ENCODE measurements at places on chromosomes 3 and 15.

DNA sequence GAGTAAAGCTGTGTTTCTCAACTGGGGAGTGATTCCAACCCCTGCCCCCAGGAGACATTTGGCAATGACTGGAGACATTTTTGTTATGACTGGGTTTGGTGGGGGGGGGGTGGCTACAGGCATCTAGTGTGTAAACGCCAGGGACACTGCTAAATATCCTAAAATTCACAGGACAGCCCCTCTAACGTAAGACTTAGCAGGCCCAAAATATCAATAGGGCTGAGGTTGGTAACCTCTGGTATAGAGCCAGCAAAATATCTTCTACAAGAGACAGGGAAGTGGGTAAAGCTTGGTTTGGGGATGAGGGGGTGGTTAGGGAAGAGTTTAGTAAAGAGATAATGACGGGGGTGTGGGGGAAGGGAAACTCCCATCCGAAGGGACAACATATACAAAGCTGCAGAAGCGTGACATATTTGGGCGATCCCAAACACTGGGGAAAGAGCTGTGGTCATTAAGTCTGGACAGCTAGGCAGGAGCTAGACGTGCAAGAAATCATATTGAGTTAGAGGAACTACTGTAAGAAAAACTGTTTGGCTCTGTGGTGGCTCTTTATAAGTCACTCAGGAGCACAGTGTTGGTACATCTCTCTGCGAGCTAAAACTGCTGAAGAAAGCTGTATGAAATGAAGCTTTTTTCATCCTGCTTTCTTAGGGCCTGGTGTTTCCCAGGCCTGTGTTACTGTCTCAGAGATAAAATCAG is 697 bp upstream of the TRIM69 start:
- no peak for DNase-seq

DNA sequence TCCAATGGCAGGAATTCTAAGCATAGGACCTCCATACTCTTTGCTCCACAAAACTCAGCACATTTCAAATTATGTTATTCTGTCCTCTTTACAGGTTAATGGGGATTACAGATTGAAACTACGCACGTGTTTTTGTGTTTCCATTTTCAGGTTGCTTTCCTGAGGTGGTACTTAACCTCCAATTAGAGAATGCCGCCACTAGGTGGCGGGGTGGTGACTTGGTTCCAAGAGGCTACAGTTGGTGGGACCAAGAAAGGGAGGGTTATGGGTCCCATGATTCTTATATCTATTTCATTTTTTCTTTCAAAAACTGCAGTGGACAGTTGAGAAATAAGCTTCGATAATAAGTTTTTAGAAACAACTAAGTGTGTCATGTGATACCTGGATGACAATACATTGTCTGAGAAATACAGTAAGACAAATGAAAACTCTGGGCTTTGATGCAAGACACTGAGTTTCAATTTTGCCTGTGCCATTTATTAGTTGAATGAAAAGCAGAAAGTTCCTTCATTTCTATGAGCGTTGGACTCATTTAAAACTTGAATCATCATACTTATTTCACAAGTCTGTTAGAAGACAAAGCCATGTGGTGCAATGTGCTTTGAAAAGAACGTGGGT is 539.0 kb downstream of the FGF12 start:
- peak; percentile 27 for DNase-seq

- peak; percentile 50 for DNase-seq
These were observed 316.7 kb downstream of the CLSTN2 start for GRCh38 chr3:140251678-140252077.

- no peak for DNase-seq
These were observed 46.7 kb upstream of the BCHE start for GRCh38 chr3:165883863-165884478.

DNA sequence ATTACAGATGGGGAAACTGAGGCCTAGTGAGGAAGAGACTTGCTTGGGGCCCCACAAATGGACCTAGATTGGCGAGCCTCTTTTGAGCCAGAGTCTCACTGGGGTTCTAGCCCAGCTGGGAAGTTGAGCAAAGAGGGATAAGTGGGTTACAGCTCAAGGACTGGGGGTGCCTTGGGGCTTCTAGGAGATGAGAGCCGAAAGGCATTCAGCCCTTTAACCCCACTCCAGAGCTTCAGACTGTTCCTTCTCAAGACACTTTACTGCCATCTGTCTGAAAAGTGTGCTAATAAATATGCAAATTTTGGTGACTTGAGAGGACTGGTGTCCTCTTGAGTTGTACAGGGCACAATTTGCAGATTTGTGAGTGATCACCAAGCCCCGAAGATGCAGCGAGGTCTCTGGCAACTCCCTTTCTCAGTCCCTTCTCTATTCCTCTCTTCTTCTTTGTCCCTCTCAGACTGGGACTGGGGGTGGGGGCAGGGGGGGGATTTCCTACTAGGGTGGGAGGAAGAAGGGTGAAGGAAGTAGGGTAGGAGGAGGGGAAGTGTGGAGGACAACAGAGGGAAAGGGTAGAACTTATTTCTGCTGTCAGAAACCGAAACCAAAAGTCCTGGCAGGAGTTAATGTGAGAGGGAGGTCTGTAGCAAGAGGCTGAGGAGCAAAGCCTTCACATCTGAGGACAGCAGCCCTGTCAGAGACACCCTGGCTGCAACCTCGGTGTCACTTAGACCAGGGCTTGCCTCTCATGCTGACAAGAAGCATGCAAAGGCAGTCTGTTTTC is 16.2 kb upstream of the ANKDD1A start:
- DNase-seq: no peak

DNA sequence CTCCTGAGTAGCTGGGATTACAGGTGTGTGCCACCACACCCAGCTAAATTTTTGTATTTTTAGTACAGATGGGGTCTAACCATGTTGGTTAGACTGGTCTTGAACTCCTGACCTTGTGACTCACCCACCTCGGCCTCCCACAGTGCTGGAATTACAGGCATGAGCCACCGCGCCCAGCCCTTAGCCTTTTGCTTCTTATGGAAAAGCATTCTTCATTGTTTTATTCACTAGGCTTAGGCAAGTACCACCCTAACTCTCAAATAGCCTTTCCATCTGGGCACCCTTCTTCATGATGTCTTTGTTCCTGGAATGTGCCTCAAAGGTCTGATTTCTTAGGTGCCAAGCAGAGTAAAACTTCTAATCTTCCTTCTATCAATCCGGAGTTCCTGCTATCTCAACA is 641.8 kb downstream of the FHIT start:
- DNase-seq: no peak

DNA sequence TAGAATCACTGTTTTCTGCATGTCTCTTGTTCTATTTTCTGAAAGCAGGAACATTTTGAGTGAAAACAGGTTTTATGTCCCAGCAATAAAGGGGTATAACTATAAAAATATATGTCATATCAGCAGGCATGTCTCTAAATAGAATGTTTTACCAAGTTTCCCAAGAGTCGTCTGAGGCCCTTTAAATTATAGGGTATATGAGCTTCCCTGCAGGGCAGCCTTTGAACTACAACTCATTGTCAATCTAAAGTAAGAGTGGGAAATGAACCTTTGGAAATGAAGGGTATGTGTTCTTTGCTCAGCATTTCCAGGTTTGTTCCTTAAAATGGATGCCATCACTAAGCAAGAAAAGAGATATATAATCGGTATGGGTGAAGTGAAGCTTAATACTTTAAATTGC is 138.6 kb downstream of the LSAMP start:
- no peak for DNase-seq

- DNase-seq: no peak
These were observed 533.5 kb downstream of the NAALADL2 start for GRCh38 chr3:175392653-175393052.

DNA sequence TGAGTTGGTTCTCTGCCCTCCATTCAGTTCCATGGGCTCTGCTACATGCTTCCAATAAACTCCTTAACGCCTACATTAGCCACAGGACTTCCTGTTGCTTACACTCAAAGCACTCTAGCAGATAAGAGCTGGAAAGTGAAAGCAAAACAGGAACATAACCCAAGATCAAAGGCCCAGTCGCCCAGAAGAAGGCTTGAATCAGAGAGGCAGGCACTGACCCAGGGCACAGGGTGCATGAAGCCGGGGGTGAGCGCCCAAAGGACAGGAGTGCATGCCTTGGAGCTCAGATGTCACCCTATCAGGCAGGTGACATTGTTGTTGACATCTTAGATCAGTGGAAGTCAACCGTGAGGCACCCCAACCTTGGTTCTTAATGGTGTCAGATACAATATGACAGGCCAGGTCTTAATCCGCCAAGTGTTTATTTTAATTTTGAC is 235.1 kb downstream of the UACA start:
- DNase-seq: no peak

DNA sequence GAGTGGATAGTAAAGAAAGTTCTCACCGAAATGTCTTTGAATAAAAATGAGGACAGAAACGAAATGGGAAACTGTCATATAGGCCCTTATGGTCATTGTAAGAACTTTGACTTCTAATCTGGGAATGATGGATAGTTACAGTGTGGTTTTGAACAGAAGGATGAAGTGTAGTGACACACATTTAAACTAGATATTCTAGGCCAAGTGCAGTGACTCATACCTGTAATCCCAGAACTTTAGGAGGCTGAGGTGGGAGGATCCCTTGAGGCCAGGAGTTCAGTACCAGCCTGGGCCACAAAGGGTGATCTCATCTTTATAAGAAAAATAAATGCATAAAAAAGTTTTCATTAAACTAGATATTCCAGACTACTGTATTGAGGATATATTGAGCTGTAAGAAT is 452.8 kb downstream of the ROBO1 start:
- no peak for DNase-seq

- no peak for DNase-seq
These were observed 126.3 kb downstream of the IQCH start for GRCh38 chr15:67380921-67381320.

DNA sequence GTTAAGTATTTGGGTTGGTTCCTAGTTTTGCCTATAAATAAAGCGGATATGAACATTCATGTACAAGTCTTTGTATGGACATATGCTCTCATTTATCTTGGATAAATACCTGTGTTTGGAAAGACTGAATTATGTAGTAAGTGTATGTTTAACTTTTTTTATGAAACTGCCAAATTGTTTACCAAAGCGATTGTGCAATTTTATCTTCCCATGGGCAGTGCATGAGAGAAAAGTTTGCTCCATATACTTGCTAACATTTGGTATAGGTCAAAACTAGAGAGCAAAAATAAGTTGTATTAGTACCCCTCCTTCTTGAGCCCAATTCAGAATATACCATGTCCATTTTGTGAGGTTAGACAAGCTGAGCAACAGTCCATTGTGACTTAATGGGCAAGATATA is 502.6 kb downstream of the SQOR start:
- no peak for DNase-seq

DNA sequence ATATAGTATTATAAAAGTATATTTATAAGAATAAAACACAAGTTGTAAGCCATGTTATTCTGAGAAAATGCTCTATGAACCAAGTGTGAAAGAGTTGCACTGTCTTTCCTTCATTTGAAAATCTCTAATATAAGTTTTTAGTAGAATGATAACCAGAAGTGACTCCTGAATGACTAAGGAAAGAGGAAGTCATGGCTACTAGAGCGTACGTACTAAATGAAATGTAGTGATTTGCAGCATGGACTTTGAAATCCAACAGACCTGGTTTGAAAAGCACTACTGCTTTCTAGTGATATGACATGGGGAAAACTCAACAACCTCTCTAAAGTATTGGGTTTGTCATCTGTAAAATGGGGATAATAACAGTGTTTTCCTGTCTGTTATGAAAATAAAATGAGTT is 10.3 kb upstream of the DNAJC13 start:
- no peak for DNase-seq

GRCh38 chr3:53570709-53571108 is 76.3 kb downstream of the CACNA1D start:
- no peak for DNase-seq

DNA sequence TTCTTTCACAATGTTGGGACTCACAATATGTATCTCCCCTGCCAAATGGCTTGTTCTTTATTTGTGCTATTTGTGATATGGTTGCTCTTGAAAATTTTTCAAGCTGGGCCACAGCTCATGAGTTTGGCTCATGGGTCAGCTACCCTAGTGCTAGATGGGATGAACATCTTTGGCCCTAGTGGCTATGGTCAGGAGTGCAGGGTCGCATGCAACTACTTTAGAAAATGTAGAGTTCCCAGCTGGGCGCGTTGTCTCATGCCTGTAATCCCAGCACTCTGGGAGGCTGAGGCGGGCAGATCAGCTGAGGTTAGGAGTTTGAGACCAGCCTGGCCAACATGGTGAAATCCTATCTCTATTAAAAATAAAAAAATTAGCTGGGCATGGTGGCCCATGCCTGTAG is 55.8 kb downstream of the POLR2M start:
- no peak for DNase-seq

GRCh38 chr3:70840106-70840870 is 527.9 kb upstream of the MDFIC2 start:
- no peak for DNase-seq

GRCh38 chr3:120161902-120162301 is 67.7 kb upstream of the GSK3B start:
- DNase-seq: no peak

DNA sequence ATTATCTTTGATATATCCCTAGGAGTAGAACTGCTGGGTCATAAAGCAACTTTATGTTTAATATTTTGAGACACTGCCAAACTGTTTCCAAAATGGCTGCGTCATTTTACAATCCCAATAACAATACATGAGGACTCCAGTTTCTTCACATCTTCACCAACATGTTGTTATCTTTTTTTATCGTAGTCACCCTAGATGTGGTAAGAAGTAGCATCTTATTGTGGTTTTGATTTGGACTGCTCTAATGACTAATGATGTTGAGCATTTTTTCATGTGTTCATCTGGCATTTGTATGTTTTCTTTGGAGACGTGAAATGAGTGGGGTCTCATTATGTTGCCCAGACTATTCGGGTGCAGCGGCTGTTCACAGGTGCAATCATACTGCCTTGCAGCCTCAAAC is 83.8 kb downstream of the MAP4 start:
- DNase-seq: no peak

- DNase-seq: no peak
These were observed 63.0 kb upstream of the TPRG1 start for GRCh38 chr3:189108735-189109134.

DNA sequence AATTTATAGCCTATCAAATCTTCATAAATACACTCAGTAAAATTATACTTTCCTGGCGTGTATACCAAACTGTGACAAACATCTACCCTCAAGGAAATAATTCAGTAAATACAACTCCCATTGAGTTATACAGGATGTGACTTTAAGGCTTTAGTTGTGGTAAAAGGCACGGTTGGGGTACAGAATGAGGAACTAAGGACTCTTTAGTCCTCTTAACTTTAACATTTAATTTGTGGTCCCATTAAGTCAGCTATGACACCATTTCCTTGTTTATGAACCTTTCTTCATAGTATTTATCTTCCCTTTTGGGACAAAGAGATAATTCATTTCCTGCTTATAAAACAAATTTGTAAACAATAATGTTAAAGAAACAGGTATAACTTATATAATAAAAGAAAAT is 30.2 kb downstream of the IFT80 start:
- DNase-seq: no peak

- DNase-seq: peak; percentile 16
These were observed 2.6 kb downstream of the CD276 start for GRCh38 chr15:73686781-73687256.

DNA sequence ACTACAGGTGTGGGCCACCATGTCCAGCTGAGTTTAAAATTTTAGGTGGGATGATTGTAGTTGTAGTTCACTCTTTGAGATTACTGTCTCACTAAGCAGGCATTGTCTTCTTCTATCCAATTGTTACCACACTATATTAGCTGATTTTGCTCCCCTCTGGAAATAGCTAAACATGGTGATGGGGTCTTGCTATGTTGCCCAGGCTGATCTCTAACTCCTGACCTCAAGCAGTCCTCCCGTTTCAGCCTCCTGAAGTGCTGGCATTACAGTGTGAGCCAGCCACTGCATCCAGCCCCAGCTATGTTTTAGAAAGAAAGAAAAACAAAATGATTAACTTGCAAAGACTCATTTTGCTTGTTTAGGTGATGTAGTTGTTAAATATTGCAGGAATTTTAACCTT is 30.6 kb downstream of the YEATS2 start:
- DNase-seq: no peak

- no peak for DNase-seq
These were observed 8.0 kb downstream of the HDDC3 start for GRCh38 chr15:90924375-90924774.

Measured in right hindlimb (tissue), 1 donor.